NCI-H524 treated with DMSO at 0.1 percent for 48 hours (cell line): ENCODE measurements at places on chromosomes 12 and 14.

DNA sequence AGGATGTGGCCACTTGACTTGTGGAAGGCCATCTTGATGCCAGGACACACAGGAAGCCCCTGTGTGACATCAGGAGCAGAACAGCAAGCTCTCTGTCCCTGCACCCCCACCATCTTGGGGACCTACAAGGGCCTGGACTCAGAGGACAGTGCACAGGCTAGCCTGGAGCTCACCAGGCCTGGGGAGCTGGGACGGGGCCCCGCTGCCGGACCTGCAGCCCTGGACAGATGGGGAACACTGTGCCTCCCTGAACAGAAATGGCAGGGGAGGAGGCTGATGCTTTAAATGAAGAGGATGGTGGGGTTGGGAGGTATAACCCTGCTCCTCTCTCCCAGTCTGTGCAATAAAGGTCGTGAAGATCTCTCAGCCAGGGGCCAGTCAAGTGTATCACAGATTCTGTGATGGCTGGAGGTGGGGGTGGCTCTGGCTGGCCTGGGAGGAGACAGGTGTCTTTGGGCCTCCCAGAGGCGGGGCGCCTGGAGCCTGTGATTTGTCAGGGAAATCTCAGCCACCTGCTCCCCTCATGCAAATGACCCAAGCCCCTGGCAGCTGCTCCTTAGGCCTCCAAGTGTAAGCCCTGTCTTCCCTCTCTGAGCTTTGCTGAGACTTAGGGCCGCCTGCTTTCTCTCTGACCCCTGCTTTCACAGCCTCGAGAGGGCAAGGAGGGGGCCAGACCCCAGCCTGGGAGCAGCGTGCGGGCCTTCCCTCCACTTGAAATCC, 1.1 kb upstream of the GNB3 start:
- DNase-seq = peak; percentile 89

DNA sequence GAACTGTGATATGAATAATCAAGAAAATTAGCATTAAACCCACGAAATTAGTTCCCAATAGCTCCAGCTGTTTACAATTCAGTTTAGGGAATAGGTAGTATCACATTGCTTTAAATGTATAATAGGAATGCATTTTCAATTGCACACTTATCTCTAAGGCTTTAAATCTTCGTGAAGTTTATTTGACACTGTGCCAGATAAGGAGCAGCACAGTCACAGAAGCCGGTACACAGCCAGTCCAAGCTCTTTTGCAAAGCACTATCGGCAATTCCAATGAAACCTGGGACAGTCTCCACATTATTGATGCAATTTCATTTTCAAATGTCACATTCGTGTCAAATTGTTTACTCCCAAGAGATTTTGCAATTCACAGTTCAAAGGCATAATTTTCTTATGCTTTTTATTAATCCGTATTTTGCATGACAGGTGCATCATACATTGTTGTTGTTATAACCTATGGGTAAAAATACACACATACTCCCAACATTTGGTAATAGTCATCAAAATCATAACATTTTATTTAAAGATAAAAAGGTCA, 602.8 kb downstream of the RPS29 start:
- no peak for DNase-seq

GRCh38 chr14:65044596-65044959, 57.7 kb downstream of the MAX start:
- no peak for DNase-seq

- DNase-seq = no peak
Measured at GRCh38 chr14:68014771-68015170, 195.2 kb downstream of the RAD51B start.

DNA sequence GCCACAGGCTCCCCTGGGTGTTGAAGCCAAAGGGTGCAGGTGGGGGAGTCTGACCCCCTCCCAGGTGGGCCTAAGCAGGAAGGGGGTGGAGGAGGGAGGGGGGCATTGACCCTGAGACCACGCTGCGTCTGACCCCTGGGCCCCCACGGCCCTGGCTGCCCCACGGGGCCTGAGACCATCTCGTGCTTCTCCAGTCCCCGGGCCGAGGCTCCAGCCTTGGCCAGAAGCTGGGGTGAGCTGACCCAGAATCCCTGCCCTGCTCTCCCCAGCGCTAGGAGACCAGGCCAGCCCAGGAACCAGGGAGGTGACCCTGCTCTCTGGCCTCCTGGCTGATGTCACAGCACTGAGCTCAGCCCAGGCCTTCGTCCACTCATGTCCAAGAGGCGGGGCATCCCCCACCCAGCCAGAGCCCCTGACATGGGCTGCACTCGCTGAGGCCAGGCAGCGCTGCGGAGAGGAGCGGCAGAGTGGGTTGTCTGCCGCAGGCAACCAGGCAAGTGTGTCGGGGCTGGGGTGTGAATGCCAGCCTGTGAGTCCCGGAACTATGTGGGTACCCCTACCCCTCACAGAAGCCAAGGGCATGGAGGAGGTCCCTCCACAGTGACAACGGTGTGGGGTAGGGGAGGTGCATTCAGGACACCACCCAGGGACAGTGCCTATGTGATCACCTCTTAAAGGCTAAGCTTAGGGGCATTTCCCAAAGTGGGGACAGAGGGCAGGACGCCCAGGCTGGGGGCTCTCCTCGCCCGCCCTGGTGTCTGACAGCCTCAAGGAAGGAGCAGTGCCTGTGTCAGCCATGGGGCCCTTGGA, 6.3 kb downstream of the TRMT61A start:
- DNase-seq = no peak

- no peak for DNase-seq
Measured at GRCh38 chr12:77435446-77436091, 370.2 kb upstream of the E2F7 start.

- no peak for DNase-seq
Measured at GRCh38 chr12:113744802-113745395, 221.2 kb downstream of the RBM19 start.

- DNase-seq = no peak
Measured at GRCh38 chr14:101064121-101064661, 160.7 kb upstream of the RTL1 start.

GRCh38 chr12:4615667-4616066, 33.2 kb downstream of the AKAP3 start:
- DNase-seq = no peak

DNA sequence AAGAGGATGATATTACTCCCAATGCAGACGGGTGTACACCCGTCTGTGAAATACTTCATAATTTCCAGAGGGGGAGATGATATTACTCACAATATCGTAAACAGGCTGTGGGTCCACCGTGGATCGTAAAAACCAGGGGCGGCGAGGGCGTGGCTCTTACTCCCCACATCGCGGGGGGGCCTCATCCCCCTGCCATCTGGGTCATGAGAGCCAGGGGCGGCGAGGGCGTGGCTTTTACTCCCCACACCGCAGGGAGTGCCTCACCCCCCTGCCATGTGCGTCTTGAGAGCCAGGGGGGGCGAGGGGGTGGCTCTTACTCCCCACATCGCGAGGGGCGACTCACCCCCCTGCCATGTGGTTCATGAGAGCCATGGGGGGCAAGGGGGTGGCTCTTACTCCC, 86.2 kb upstream of the GNG2 start:
- peak; percentile 39 for DNase-seq

DNA sequence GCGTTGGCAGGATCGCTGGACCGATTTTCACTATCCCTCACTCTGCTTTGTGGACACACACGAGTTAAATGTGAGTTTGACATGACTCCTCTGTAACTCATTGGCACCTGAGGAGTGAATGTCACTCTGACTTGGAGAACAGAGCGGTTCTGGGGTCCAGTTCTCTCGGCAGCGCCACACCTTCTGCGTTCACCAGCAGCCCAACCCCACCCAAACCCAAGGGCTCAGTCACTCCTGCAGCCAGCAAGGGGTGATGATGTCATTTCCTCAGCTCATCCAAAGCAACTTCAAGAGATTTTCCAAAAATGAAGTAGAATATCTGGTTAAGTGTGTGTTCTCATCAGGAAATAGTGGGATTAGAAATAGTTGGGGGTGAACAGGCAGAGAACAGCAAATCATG, 36.3 kb downstream of the ADGRD1 start:
- no peak for DNase-seq

DNA sequence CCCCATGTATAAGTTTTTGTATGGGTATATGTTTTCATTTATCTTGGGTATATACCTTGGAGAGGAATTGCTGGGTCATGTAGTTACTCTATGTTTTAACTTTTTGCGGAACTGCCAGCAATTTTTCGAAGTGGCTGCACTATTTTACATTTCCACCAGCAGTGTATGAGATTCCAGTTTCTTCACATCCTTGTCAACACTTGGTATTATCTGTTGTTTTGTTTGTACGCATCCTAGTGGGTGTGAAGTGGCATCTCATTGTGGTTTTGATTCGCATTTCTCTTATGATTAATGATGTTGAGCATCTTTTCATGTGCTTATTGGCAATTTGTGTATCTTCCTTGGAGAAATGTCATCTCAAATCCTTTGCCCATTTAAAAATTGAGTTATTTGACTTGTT, 6.9 kb downstream of the ANKRD13A start:
- DNase-seq = no peak

- DNase-seq = no peak
Measured at GRCh38 chr12:116916714-116917114, 6.0 kb downstream of the FBXW8 start.

DNA sequence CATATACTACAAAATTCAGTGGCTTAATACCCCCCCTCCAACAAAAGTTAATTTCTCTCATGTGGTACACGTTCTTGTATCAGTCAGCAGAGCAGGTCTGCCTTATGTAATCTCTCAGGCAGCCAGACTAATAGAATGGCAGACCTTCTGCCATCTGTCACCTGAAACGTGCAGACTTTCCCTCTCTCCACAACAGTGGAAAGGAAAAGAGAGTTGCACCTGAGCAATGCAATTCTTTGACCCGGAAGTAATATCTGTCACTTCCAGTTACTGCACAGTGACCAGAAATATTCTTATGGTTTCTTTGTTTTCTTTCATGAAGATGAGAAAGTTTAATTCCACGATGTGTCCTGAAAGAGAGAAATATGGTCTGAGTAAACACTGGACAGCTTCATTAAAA, 14.4 kb downstream of the KERA start:
- DNase-seq = no peak

DNA sequence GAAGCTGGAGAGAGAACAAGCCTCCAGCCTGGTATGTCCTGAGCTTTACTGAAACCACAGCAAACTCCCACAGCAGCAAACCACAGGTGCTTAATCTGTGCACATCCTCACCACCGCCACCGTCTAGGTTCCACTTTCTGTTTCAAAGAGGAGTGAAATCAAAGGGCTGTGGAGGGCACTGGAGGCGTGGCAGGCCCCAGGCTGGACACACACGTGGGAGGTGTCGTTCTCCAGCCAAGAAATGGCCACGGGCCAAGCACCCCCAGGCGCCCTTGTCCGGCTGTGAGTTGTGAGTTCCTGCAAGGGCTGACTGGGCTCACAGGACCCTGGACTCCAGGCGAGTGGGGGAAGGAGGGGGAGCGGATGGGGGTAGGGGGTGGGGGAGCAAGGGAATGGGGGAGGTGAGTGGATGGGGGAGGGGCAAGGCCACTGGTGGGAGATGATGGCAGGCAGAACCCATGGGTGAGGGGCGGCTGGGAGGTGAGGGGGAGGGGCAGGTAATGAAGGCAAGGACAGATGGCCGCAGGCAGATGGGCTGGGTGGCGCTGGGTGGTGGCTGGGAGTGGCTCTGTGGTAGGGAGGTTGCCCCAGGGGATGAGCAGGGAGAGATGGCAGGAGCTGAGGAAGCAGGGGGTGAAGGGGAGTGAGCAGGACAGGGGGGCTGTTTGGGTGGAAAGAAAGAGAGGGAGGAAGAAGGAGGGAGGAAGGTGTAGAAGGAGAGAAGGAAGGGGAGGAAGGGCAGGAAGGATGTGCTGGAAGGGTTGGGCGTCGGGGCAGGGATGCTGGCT, 86.7 kb downstream of the NCOR2 start:
- DNase-seq = peak; percentile 82

DNA sequence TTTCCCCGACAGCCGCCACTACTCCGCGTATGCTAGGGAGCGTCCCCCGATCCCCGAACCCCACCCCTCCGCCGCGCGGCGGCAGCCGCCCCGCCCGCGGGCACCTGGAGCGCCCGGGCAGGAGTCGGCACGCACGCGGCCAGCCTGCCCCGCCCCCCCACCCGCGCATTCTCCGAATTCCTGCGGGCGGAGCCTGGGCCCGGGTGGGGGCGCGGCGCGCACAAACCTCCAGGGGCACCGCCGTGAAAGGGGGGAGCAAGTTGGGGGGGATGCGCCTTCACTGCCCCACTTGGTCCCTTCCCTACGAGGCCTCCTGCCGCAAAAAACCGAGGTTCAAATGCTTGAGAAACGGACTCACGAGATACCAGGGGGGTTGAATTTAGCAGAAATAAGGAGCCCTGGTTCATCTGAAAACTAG, 1.7 kb downstream of the AJUBA start:
- no peak for DNase-seq

- DNase-seq = no peak
Measured at GRCh38 chr12:44502681-44503080, 373.4 kb downstream of the NELL2 start.

- no peak for DNase-seq
Measured at GRCh38 chr12:68370006-68370590, 37.9 kb upstream of the MDM1 start.

DNA sequence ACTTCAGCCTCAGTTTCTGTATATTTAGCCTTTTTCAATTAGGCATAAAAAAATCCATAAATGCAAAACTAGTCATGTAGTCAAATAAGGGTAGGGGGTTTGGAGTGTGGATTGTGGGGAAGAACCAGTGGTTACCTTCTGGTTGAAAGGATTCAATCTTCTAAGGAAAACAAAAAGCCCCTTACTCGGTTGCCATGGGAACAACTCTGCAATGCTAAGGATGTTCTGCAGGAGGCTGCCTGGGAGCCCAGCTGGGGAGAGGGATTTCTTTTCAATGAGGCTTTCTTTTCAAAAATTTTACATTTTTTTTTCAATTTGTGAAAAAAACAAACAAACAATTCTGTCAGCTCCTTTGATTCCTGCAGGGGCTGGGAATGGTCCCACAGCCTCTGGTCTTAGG, 67.2 kb downstream of the SLC8A3 start:
- DNase-seq = no peak

- DNase-seq = peak; percentile 31
Measured at GRCh38 chr12:49294086-49294803, 702 bp upstream of the PRPH start.

- DNase-seq = peak; percentile 18
Measured at GRCh38 chr14:97625477-97625876, 828.3 kb downstream of the VRK1 start.

- no peak for DNase-seq
Measured at GRCh38 chr12:14460212-14460841, 94.8 kb downstream of the ATF7IP start.

GRCh38 chr12:80045594-80045993, 53.7 kb upstream of the OTOGL start:
- DNase-seq = no peak
